ENCODE measurements at places on chromosomes 6 and 20.

- no peak for DNase-seq
These were observed 125.0 kb upstream of the ID4 start for GRCh38 chr6:19712012-19712688.

DNA sequence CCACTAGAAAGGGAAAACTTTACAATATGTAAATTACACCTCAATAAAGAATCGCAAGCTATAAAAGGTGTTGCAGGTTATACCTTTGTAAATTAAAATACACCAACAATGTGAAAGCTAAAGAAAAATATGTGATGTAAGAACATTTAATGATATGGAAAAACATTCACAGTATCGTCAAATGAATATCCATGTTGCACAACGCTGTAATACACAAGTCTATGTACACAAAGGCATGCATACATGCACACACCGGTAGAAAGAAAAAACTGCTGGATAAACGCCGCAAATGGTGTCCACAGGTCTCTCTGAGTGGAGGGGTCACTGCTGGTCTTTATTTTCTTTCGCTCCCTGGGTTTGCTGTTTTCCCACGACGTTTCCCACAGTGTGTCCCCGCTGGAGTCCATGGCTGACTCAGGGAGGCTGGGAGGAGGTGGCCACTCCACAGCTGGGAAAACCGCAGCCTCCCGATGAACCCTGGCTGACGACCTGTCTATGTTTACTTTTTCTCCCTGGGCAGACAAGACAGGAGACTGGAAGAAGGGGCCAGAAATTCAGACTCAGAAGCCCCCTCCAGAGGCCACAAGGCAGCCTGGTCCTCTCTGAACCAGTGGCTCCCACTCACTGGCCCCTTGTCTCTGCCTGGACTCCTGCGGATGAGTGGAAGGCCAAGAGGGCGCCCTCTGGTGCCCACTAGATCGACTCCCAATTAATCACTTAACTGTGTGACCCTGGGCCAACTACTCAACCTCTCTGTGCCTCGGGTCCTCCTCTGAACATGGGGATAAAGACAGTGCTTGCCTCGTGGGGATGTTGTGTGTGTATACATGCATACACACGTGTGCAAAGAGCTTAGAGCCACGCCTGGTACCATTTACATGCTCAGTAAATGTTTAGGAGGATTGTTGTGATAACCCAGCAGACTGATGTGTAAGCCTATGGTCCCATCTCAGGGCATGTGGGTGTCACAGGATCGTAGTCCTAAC is 12.8 kb upstream of the BPI start:
- DNase-seq: no peak

GRCh38 chr20:36261389-36262105 is 25.3 kb downstream of the AAR2 start:
- no peak for DNase-seq

- DNase-seq: no peak
These were observed 90.0 kb downstream of the PLG start for GRCh38 chr6:160791981-160792418.

GRCh38 chr6:17871189-17871519 is 116.3 kb downstream of the KIF13A start:
- DNase-seq: no peak

- DNase-seq: no peak
These were observed 49.4 kb downstream of the ERMARD start for GRCh38 chr6:169800668-169801395.

DNA sequence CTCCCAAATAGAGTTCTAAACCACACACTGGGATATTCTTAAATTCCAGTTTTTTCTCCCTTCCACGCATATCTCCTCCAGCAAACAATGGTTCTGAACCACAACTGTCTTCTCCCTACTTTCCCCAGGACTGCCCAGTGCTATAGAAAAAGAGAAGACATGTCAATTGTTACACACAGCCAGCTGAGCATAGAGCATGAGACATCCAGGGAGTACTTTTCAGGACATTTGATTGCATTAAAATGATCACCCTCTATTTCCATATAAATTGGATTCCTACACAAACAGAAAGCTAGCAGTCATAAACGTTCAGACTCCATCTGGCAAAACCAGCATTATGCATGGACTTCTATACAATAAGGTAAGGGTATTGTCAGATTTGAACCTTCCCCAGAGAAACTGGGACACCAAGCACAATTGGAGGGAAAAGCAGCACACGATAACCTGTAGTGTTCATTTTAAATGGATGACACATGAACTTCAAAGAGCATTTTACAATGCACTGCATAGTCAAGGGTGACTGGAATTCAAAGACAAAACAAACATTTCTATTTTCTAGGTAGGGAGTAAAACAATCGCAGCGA is 93.1 kb upstream of the HEY2 start:
- no peak for DNase-seq

DNA sequence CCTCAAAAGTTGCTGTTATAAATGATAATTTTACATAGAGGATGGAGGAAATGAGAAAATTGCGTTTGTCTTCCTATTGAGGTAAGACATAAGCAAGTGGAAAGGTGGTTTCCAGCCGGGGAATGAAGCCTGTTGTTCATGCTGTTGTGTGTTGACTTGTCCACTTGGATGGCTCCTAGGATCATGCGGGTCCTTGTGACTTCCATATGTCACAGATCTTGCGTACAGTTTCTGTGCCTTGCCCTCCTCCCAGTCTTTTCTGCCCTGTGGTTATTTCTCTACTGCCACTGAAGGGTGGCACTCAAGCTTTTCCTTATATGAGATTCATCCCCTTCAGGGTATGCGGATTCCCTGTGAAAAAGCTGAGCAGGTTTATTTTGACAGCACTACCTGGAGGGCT is 116.6 kb downstream of the CARMIL1 start:
- DNase-seq: no peak

DNA sequence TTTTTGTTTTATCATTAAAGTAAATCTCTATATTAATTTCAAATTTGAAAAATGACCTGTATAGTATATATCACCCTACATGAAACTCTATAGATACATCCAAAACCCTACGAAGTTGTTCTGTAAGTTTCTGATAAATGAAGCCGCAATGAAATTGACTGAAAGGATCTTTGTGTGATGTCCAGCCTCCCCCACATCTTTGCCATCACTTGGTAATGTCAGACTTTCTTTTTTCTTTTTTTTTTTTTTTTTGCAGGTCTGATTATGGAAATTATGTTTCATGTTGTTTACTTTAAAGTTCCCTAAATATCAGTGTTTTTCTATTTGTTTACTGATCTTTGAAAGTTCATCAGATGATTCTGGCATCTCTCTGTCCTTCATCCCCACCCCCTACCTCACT is 155.6 kb upstream of the CDH4 start:
- no peak for DNase-seq

DNA sequence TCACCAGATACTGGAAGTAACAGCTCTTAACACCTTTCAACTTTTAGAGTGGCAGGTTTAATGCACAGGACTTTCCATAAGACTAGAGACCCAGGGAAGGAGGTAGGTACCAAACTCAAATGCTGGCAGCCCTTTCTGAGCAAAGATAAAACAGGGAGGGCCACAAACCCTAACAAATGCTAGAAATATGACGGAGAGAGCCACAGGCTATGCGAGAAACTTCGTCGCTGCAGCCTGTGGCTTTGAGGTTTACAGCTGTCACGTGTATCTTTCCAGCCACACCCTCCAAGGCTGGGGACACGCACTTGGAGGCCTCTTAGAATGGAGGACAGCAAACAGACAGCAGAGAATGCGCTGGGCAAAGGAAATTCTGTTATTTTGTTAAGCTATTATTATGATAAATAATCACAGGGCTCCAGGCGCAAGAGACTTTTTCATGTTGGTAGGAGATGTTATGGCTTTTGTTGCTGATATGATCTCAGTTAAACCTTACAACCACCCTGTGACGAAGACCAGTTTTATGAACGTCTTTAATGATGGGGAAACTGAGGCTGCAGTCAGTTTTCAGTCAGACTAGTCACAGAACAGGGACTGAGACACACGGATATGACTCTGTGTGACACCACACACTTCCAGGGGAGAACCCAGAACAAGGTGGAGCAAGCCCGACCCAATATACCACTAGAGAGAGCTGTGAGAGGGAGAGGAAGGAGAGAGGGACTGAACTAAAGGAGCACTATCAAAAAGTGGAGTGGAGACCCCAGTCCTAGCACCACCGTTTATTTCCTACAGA is 2.0 kb downstream of the TRAM2 start:
- DNase-seq: peak; percentile 61

DNA sequence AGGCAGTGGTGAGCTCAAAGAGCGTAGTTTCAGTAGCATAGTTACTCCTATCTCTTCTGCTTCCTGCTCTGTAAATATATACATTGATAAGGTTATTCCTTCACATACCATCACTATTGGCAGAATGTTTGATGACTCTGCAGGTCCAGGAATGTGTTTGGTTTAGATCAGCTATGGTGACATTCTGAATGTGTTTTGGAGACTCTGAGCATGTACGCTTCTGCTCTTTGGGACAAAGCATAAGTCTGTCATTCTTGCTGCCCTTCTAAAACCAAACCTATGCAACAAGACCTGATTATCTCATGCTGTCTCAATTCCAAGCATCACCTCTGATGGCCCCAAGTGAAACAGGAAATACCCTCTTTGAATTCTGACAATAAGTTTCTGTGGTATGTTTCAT is 1074.3 kb downstream of the KIF16B start:
- no peak for DNase-seq

DNA sequence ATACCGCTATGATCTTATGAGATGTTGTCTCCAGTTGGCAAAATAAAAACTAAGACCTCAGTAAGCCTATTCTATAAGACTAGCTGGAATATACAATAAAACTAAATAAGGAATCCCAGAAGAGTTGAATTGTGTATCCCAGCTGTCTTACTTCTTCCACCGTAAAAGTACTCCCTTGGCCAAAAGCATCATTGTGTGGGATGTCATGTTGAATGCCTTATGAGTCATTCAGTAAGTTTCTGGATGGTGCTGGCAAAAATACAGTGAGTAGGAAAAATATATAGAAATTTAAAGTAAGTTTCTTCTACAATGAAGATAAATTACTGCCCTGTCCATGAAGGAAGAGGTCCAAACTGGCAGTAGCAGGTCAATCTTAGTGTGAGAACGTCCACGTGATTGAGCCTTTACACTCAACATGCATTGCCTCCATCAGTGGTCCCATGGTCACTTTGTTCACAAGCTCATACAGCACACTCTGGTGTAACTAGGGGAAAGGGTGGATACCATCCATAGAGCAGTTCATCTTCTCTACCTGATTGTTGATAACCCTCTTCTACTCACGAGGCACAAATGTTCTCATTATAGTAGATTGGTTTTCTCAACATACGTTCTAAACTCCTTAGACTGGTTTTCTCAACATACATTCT is 13.7 kb upstream of the ZNF318 start:
- DNase-seq: no peak

- DNase-seq: no peak
These were observed 34.1 kb downstream of the DACT2 start for GRCh38 chr6:168285456-168285855.

DNA sequence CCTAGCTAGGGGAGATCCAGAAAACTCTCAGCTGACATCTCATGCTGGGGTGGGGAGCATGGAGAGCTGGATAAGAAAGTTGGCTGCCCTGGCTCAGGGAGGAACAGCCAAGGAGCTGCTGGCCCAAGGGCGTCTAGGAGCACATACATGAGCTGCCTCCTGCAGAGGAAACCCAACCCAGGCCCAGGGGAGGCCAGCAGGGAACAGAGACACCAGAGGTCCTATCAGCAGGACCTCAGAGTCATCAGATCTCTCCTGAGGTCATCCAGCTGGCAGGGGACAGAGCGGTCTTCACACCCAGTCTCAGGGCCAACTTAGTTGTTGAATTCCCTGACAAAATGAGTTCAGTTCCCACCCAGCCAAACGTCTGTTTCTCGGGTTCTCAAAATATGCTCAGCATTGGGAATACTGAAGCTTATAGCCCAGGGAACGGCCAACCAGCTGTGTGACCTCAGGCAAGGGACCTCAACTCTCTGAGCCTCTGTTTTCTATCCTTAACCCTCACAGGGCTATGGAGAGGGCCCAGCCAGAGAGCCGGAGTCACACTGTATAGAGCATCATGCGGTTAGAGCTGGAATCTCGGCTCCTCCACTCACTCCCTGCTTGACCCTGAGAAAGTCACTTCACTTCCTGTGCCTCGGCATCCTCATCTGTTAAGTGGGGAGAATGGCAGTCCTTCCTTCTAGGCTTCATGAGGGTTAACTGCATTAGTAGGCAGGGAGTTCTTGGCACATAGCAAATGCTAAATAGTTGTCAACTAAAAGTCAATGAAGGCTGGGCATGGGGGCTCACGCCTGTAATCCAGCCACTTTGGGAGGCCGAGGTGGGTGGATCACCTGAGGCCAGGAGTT is 13.8 kb downstream of the ADA start:
- no peak for DNase-seq

DNA sequence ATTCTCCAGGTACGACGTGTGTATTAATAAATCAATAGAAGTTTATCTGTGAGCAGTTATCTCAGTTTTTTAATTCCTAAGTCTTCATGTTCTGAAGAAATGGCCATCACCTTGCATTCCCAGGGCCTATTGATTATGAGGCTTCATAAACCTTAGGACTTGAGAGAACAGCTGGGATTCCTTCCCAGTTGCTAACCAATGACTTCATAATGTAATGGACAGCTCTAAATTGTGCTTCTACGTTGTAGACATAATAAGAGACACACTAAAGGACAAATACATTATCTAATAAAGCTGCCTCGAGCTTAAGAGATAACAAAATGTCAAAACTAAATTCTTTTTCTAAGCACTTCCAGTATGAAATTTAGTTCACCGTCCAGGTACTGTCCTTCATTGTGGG is 30.6 kb downstream of the TSHZ2 start:
- no peak for DNase-seq

GRCh38 chr20:57287007-57287880 is 20.8 kb upstream of the BMP7 start:
- DNase-seq: no peak

GRCh38 chr6:167148021-167148420 is 9.8 kb downstream of the GPR31 start:
- DNase-seq: no peak

DNA sequence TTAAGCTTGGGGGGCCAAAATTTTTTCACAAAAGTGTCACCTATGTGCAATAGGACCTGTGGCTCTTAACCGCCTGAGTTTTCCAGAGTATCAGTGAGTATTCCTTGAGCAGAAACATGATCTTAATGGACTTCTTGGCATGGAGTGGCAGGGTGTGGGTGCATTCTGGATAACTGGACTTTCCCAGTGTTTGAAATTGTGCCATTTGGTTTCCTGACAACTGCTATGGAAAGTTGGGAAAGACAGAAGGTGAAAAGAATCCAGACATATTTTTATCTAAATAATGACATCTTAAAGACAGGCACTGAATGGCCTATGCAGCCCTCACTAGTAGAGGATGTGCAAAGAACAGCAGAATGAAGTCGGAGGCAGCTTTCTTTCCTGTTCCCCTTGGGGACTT is 34.3 kb upstream of the ADTRP start:
- no peak for DNase-seq

DNA sequence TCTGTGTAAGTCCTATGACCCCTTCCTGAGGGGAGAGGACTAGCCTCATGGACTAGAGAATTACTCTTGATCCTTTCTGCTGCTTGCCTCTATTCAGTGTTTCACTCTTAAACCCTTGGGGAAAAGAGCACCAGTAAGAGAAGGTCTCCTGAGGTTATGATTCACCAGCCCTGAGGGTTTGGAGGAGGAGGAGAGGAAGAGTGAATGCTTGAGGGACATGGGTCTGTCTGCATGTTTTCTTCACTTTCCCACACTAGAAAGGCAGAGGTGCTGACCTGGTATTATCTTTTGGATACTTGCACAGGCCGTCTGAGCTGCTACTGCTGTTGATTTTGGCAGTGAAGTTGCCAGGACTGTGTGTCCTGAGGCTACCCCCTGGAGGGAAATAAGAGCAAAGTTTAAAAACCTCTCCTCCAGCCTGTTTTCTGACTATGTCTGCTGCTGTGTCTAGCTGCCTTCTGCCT is 78.3 kb downstream of the CD109 start:
- DNase-seq: no peak
